Stimulated activated CD8-positive, alpha-beta memory T cell treated with anti-CD3 and anti-CD28 coated beads, Interleukin-4, amount 100 ng/mL, for 24 hours (primary cell): ENCODE measurements at places on chromosomes 1 and 21.

- no peak for DNase-seq
Measured at GRCh38 chr21:45898781-45899180, 82.8 kb upstream of the COL6A1 start.

DNA sequence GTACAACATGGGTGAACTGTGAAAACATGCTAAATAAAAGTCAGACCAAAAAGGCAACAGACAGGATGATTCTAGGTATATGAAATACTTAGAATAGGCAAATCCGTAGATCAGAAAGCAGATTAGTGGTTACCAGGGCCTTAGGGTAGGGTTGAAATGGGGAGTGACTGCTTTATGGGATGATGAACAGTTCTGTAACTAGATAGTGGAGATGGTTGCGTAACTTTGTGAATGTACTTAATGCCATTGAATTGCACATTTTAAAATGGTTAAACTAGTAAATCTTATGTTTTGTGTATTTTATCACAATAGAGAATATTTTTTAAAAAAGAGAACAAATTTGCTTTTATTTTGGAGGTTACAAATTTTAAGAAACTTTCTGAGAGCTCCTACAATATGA, 17.4 kb downstream of the ZNF326 start:
- no peak for DNase-seq

- DNase-seq = no peak
Measured at GRCh38 chr1:17507915-17508314, 31.6 kb upstream of the ARHGEF10L start.

DNA sequence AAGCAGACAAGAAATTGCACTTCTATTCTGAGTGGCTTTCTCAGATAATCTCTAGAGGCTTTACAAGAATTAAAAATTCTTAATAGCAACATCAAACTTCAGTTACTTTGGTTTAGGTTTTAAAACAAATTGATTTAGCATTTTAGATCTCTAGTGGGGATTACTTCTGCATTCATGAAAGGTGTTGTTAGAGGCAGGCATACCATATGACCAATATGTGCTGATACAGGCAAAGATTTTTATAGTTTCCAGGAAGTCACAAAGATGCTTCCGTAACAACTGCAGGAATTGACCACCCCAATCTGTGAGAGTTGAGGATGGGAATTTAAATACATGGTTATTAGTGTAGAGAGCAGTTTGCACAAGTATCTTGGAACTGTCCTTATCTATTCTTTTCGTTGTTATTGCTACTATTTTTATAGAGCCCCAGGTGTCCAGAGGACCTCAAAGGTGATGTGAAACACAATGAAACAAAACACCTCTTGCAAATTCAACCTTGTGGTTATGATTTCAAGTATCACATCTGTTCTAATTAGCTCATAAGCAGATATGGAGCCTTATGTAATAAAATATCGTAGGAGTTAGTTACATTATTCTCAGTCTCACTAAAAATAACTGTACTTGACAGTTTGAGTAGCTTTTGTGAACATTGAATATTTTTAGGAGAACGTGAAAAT, 512.7 kb upstream of the ADGRL4 start:
- no peak for DNase-seq

GRCh38 chr1:224637515-224637914, 21.4 kb downstream of the CNIH3 start:
- no peak for DNase-seq

DNA sequence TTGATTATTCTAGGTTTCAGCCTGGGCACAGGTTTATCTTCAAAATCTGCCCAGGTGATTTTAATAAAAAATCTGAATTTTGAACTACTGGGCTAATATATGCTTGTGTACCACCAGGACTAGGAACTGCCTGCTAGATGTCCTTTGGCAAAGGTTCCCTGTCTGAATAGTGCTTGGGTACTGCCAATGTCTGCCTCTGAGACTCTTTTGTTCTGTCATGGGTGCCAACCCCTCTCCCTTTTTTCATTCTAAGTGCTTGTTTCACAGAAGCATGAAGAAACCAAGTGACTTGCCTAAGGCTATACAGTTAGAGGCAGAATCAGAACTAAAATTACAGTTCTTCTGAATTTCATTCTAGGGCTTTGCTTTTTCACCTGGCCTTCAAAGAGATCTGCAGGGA, 106.3 kb upstream of the CACHD1 start:
- no peak for DNase-seq

DNA sequence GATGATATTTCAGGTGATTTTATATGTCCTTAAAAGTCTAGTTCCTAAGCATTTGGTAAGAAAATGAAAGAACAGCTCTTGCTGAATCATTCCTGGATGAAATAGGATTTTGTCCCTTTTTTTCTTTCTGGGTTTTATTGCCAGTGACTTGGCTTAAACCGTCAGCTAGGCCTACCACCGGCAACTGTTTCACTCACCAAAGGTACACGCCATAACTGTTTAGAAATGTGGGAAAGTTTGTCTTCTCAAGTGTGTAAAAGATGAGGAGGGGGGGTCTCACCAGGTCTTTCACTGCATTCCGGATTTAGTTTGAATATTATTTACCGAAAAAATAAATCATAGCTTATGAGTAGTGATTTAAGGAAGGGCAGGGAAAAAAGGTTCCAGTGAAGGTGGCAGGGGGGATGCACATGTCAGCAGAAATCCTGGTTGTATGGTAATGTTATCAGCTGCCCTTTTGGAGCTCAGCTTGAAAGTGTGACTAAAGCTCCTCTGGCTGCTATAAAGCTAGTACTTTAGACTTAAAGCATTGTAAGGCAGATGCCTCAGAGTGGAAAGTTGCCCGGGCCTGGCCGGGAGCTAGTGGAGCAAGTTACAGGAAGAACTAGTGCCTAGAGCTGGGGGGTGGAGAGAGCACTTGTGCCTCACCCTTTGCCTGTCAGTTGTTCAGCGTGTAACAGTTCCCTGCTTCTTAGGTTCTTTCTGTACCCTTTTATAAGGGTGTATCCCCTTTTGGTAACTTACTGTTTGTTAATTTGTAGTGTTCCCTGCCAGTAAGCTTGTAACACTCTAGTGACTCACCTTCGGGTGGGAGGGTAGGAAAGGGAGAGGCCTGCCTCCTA, 3.1 kb downstream of the ATP1A1 start:
- DNase-seq = no peak

- DNase-seq = no peak
Measured at GRCh38 chr21:37168666-37169065, 95.6 kb downstream of the TTC3 start.

DNA sequence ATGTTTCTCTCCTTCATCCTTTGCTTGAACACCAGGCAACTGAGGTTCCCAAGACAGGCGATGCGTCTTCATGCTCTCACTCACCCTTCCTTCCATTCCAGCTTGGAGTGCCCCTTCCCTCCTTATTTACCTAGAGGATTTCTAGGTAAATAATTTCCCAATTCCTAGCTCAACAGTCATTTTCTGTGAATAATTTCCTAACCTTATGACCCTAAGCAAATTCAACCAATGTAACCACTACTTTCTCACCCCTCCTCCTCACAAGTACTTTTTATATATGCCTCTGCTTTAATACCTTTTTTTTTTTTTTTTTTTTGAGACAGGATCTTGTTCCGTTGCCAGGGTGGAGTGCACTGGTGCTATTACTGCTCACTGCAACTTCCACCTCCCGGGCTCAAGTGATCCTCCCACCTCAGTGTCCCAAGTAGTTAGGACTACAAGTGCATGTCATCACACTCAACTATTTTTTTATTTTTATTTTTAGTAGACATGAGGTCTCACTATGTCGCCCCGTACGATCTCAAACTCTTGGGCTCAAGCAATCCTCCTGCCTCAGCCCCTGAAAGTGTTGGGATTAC, 86.7 kb downstream of the USP24 start:
- no peak for DNase-seq

DNA sequence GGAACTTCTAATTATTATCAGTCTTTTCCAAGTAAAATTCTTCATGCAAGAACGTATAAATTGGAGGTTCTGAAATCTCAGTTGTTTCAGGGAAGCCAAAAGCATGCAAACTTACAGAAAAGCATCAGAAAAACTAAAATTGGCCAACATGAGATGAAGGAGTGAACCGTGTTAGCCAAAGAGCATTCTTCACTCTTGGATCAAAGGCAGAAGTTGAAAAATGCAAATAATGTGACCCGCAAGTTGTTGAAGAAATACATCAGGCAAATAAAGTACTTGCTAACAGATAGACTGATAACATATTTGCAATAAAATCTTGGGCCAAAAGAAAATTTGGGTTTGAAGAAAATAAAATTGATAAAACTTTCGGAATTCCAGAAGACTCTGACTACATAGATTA, 29.6 kb downstream of the DIPK1A start:
- DNase-seq = no peak

GRCh38 chr1:32250893-32251716, at the start of gene LCK:
Gene LCK (plus strand): TSS chr1:32251265. CDS start chr1:32274330, 23,065 bp downstream.
- peak; percentile 58 for DNase-seq

GRCh38 chr1:76294482-76295194, 220.1 kb downstream of the ST6GALNAC3 start:
- DNase-seq = no peak

- no peak for DNase-seq
Measured at GRCh38 chr1:247437551-247438505, 20.1 kb downstream of the OR2B11 start.

DNA sequence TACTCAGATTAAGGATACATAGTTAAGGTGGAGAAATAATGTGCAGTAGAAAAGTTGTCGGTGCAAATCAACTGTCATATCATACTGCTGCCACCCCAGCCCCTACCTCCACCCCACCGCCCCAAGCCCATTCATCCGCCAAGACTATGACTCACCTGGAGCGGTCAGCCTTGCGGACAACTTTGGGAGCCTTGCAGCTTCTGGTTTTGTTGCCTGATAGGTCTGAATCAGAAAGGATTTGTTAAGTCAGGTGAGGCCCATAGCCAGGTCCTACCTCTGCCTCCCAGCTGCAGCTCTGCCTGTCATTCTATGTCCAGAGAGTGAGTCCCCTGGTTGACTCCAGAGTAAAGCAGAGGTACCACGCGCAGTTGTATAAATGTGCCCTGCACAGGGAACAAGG, 12.6 kb downstream of the C1orf162 start:
- DNase-seq = no peak

DNA sequence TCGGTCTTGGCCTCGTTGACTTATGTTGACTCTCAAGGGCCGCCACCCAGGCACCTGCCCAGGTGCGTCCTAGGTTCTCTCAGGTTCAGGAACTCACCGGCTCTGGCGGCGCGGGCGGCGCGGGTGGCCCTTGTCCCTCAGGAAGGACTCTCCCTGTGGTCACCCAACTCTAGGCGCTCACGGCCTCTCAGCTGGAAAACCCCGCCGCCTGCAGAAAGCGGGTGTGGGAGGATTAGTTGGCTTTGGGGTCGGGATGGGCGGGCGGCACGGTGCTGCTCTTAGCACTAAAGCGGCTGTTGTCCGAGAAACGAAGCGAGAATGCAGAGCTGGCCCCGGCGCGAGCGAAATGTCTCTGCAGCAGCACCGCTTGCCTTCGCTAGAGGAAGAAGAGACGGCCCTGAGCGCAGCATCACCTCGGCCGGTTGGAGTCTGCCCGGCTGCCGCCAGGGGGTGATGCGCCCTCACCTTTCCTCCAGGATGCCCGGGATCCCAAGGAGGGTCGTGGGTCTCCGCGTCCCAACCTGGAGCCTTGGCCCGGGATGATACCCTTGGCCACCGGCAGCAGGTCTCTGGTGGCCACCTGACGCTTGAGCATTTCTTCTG, 8.1 kb upstream of the TADA1 start:
- no peak for DNase-seq

- DNase-seq = no peak
Measured at GRCh38 chr1:72037745-72038343, 244.5 kb downstream of the NEGR1 start.

GRCh38 chr1:162672622-162673260, 40.5 kb downstream of the DDR2 start:
- no peak for DNase-seq

DNA sequence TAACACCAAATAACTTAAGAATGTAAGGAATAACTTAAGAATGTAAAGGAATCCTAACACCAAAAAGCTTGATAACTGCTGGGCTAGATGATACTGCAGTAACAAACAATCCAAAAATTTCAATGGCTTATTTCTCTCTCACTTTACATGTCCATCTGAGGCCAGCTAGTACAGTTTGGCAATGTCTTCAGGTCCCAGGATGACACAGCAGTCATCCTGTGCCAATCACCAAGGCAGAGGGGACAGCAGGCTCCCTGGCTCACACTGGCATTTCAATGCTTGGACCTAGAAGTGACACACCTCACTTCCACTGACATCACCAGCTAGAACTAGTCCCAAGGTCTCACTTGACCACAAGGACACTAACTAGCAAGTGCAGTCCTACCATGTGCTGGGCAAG, 15.3 kb downstream of the DNAJC11 start:
- DNase-seq = no peak

DNA sequence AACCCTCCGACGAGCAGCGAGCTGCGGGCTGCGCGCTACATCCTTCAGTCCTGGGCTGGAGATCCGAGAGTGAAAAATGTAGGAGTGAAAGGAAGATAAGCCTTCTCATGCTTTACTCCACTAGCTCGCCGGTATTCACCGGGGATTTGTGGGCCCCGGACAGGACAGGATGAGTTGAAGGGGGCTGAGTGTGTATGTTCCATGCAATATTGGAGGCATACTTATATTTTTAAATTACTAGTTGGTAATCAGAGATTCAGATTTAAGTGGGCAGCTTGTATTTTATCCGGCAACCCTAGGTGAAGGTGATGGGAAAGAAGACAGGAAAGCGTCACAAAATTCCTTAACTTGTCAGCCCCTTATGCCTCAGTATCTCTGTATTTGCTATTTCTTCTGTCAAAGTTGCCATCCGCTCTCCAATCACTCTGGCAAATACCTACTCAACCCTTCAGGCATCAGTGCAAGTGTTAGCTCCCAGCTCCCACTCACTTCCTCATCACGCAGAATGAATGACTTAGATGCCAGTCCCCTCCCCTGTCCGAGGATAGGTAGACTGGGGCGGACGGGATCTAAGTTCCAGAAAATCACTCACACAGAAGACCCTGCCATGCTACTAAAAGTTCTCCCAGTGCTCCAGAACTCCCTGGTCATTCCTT, 503 bp upstream of the PIGM start:
- DNase-seq = no peak

DNA sequence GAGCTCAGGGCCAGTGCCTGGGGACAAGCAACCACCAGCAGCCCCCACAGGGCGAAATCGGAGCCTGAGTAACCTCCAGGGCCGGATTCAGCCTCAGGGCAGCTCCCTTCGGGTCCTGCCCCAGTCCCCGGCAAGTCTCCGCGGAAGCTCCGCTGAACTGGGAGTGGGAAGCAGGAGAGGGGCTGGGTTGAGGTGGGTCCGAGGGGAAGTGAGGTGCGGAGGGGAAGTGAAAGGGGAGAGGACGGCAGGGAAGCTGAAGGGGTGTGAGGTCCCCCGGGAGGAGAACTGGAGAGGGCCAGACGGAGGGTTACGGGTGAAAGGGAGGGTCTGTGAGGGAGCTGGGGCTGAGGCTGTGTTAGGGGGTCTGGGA, 560 bp downstream of the PADI2 start:
- no peak for DNase-seq

- DNase-seq = no peak
Measured at GRCh38 chr1:89855413-89856123, 34.7 kb downstream of the LRRC8D start.

DNA sequence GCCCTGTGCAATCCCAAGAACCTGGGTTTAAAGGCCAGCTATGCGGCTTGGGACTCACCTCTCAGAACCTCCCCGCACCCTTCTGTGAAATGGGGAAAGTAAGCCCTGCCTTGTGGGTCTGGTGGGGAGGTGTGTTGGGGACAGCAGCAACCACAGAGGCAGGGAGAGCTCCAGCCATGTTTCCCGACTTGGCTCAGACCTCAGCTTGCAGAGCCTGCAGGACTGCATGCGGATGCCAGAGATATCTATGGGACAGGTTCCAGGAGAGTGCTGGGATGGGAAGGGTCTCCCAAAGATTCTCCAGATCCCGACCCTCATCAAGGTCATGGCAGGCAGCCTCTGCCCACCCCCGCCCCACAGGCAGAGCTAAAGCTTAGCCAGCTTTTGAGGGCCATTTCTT, 20.2 kb downstream of the PADI1 start:
- DNase-seq = no peak
